CD4-positive, alpha-beta T cell treated with Interleukin-21 for 1 hour (primary cell): ENCODE measurements at places on chromosomes 7 and 10.
A peak's percentile ranks its signal among the peaks of the same experiment; 100 is the strongest.

DNA sequence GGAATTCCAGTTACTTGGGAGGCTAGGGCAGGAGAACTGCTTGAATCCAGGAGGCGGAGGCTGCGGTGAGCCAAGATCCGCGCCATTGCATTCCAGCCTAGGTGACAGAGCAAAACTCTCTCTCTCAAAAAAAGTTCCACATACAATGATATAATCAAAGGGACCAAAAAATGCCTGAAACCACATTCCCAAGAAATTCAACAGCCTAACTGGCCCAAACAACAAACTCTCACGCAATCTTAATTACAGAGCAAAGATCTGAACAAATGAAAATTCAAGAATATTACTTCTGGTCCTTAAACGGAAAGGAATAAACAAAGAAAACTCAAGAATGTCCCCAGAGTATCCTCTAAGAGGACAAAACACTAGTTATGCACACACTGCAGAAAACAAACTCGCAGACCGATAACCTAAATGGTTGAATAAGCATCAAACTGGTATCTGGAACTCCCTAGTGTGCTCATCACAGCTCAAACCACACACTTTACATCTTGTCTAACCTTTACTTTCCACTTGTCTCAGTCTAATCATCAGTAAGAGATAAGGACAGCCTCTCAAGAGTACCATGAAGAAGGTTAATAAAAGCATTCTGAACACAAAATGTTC is 3.7 kb downstream of the OGA start:
- no peak for DNase-seq

GRCh38 chr7:37031571-37032257 is 307.4 kb upstream of the AOAH start:
- DNase-seq: no peak

GRCh38 chr7:134051020-134051419 is 76.1 kb upstream of the LRGUK start:
- DNase-seq: no peak

DNA sequence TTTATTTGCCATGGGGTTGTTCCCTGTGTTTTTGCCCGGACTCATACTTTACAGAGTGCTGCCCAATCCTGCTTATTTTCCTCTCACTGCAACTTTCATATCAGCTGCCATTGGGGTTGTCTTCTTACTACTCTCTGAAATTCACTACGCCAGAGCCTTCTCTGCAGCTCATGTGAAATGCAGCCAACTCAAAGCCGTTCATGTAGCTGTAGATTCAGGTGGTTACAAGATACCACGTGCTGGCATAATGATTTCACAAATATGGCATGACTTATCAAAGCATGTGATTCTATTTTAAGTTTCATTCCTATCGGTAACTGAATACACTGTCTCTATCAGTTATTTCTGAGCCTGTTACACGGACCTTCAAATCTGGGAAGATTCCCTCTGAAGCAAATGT is 130.3 kb upstream of the WNT16 start:
- DNase-seq: no peak

- DNase-seq: no peak
These were observed 1.6 kb downstream of the EXOSC1 start for GRCh38 chr10:97444212-97444611.

DNA sequence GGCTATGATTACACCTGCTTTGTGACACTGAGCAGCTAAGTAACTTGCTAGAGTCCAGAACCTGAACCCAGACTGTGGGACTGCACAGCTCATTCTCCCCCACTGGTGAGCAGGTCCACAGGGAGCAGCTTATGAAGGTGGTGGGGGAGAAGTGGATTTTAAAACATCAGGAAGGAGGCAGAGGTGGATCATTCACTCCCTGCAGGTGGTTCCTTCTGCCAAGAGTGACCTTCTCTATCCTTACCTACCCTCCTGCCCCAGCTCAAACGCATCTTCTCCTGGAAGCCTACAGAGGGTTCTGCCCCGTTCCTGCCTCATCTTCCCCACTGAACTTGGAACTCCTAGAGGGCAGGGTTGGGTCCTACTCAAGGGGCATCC is 539 bp upstream of the FAM241B start:
- DNase-seq: no peak

DNA sequence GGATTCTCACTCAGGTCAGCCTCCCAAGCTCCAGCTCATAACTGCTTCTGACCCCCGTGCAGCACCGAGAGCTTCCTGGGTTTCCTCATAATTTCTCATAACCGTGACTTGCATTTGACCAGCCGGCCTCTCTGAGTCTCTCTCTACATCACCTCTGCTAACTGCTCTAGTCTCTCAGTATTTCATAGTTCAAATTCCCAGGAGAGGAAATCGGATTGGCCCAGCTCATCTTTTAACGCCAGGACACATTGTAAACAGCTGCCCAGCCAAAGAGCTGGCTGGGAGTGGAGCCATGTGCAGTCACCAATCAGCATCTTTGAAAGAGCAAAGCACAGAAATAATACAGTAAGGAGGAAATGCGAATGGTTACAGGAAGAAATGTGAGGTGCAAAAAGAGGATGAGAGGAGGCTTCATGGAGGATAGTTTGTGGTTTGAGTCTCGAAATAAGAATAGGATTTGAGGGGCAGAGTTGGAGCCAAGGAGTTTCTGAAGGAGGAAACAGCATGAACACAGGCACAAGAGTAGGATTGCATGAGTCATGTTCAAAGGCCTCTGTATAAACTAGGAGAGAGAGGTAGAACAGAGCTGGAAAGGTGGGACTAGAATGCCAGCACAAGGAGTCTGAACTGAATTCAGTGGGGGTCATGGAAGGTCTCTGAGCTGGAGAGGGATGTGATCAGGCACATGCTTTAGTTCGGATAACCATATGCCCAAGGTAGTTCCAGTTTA is 15.2 kb upstream of the LBX1 start:
- no peak for DNase-seq

DNA sequence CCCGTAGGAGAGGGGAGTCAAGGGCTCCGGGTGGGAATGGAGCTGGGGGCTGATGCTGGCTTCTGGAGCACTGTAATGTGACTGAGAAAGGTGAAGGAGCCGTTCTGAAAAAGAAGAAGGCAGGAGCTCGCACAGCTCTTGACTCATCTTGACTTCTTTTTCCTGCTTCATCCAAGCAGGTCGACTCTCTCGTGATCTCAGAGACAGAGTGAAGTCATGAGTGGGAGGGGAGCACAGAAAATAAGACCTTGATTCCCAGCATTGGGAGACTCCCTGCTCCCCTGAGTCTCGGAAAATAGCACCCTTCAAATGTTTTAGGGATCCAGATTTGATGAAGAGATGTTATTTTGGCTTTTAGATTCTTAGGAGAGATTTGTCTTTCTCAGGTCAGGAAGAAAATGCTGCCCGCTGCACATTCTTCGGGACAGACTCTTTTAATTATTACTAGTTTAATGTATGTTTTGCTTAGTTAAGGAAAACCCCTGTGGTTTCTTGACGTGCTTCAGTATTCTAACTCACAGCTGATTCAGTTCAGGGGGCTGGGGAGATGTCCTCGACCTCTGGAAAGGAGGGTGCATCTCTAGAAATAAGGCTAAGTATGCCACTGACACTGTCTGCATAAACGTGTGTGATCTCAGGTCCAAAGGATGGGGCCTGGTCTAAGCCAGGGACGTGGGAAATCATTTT is 34.1 kb downstream of the EGFR start:
- DNase-seq: no peak

DNA sequence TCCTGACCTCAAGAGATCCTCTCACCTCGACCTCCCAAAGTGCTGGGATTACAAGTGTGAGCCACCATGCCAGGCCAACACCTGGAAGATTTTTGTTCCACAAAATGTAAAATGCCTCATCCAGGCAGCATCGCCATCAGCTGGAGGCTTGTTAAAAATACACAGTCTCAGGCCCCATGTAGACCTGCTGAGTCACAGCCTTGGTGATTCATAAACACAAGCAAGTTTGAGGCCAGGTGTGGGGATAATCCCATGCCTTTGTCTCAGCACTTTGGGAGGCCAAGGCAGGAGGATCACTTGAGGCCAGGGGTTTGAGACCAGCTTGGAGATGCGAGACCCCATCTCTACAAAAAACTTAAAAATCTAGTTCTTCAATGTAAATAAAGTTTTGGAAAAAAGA is 49.1 kb upstream of the FOXK1 start:
- no peak for DNase-seq

DNA sequence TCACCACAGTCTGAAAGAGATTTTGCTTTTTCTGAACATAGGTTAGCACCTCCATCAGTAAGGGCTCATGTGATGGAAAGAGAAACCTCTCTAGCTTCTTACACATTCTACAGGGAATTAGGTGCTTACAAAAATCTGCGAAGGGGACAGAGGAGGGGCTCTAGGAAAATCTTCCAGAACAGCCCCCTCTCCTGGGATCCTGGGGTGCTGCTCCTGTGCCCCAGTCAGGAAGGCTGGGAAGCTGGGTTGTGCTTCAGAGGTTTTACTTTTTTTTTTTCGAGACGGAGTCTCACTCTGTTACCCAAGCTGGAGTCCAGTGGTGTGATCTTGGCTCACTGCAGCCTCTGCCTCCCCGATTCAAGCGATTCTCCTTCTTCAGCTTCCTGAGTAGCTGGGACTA is 7.5 kb upstream of the FAM171A1 start:
- no peak for DNase-seq

DNA sequence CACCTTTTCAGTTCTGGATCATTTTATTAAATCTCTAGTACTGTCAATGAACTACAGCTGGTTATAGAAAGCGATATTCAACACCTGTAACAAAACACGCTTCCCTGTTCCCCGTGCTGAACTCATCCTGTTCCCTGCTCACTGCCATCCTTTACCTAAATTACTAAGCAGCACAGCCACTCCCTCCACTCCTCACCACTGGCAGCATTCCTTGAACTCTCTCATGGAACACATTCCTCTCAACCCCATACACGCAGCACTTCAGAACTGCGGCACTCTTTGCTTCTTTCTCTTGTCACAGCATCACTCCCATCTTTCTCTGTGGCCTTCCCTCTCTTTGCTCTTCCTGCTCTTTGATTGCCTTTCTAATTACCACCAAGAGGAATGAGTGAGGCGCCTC is 27.4 kb downstream of the RELN start:
- no peak for DNase-seq

- DNase-seq: peak; percentile 8
These were observed 481.6 kb downstream of the SH2D4B start for GRCh38 chr10:81019029-81019890.

DNA sequence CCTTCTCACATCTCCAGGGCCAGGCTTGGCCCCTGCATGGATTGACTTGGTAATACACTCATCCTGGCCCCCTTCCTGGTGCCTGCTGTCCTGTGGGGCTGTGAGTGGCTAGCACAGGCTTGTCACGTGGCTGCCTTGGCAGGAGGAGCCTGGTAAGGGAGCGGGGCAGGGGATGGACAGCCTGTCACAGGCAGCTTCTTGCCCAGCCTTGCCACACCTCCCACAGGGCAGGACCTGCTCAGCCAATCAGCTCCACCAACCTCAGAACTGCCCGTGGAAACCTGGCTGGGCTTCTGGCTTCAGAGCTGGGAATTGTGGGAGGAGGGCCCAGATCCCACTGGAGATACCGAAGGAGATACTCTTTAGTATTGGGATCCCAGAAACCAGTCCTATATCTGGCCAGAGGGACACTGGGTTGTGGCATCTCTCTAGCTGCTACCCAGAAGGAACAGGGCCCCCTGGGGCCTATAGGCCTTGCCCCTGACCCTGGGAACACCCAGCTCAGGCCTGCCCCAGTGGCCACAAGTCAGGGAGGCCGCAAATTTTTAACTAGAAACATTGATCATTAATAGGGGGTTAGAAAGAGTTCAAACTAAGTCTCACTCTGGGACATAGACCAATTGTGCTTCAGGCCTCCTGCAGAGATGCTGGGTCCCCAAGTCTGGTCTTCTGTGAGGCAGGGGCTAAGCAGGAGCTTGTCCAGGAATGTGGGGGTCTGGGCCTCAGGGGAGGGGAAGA is at the start of gene HOGA1:
Gene HOGA1, plus strand, starts transcription at position 330 of the 738 bp plus-strand sequence. Its CDS starts 315 bp downstream, at position 645.
- no peak for DNase-seq

- DNase-seq: no peak
These were observed 8.5 kb upstream of the METTL27 start for GRCh38 chr7:73850781-73851207.

DNA sequence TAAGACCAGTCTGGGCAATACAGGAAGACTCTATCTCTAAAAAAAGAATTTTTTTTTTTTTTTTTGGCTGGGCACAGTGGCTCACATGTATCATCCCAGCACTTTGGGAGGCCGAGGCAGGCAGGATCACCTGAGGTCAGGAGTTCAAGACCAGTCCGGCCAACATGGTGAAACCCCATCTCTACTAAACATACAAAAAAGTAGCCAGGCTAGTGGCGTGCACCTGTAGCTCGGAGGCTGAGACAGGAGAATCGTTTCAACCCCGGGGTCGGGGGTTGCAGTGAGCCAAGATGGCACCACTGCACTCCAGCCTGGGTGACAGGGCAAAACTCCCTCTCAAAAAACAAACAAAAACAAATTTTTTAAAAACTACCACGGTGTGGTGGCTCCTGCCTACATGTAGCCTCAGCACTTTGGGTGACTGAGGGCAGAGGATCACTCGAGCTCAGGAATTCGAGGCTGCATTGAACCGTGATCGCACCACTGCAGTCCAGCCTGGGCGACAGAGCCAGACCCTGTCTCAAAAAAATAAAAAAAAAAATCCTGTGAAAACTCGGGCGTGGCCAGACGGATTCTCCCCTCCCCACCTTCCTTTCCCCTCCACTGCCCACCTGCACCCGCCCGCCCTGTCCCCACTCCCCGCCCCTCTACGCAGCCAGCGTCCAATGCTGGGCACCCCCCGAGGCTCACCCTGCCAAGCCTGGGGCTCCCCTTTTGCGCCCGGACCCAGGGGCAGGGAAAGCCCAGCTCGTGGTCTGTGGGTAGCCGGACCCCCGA is 745 bp upstream of the ORAI2 start:
- no peak for DNase-seq

DNA sequence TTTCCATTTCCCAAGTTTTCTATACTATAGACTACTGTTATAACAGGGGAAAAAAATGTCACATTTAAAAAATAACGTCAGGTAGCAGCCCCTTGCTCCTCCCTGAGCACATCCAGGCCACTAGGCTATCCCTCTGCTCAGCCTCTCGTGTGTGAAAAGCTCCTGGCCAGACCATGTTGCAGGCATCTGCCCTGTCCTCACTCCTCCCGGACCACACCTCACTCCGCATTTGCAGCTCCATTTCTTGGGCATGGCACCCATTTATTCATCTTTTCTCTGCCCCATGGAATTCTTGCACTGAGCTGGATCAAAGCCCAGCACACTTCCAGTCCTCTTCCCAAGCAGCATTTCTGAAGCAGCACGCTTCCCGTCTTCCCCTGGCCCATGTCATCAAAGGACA is 1.4 kb upstream of the GDF2 start:
- DNase-seq: no peak

DNA sequence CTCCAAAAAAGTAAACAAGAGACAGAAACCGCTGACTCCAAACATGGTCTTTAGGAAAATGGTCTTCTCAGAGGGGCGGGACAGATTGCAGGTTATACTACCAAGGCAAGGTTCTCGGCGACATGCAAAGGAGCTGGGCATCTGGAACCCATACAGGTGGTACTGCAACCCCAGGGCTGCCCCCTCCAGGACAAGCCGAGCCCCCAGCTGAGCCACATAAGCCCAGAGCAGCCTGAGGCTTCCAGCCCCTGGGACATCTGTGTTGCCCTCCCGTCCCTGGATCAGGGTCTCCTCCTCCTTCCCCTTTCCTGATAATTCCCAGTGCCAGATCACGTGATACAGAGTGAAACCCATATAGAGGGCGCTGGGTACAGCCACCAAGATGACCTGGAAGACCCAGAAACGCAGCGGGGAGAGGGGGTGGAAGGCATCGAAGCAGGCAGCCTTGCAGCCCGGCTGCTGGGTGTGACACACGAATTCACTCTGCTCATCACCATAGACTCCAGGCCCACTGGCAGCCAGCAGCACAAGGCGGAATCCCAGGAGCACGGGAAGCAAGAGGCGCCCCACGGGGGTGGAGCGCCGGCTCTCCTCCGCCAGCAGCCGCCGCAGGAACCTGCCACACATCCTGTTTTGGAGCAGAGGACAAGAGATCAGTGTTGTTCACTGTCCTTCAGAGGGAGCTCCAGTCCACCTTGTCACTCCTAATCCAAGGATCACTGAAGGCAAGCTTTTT is at the start of gene GJC3:
Gene GJC3, minus strand, starts transcription at position 627 of the 736 bp plus-strand sequence. Its CDS starts 0 bp downstream, at position 627.
- DNase-seq: peak; percentile 44
